ENCODE measurements at places on chromosomes 5 and 9.

DNA sequence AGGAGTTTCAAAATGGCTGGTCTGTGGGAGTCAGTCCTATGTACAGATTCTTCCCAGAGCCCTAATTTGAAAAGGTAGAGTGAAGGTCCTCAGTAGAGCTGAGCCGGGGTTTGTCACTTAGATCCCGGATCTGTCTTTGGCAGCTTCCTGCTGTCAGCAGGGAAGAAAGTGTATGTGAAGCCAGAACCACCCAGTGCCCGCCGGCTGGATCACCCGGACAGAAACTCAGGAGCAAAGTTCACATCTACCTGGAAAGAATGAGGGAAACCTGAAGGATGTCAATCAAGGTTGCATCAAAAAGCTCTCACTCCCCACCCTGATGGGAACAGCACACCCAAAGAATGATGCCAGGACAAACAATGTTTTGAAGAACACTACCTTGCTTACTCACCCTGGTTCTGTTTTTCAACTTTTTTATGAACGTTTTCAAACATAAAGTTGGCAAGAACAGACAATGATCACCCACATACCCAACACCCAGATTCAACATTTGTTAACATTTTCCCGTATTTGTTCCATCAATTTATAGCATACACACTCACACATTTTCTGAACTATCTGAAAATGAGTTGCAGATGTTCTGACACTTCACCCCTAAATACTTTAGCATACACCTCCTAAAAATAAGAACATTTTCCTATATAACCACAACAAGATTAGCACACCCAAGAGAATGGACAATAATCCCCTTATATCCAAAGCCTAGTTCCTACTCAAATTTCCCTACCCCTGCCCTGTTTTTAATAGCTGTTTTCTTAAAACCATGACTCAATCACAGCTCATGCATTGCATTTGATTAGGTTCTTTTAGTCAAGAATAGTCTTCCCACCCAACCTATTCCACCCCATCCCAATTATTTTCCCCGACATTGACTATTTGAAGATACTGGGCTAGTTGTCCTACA is 133.9 kb downstream of the LHFPL2 start:
- DNase-seq = no peak

GRCh38 chr5:43573058-43573457 is 16.2 kb upstream of the PAIP1 start:
- no peak for DNase-seq

GRCh38 chr5:66830636-66831035 is 234.4 kb downstream of the MAST4 start:
- no peak for DNase-seq

DNA sequence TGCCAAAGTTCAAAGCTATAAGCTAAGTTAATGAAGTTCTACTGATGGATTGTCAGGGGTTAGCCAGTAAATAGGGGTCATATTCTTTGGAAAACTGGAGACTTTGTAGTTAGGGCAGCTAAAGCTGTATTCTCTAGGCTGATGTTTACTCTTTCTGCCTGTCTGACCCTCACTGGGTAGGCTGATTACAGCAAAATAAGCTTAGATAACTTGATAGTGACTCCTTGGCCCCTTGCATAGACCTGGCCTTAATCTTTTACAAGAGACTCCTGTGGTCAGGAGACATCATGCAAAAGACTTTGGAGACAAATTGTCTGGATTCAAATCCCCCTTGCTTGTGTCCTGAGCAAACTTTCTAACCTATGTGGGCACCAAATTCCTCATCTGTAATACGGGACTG is 314.4 kb upstream of the MSX2 start:
- no peak for DNase-seq

- no peak for DNase-seq
These were observed 9.5 kb upstream of the IFNK start for GRCh38 chr9:27514551-27514950.

DNA sequence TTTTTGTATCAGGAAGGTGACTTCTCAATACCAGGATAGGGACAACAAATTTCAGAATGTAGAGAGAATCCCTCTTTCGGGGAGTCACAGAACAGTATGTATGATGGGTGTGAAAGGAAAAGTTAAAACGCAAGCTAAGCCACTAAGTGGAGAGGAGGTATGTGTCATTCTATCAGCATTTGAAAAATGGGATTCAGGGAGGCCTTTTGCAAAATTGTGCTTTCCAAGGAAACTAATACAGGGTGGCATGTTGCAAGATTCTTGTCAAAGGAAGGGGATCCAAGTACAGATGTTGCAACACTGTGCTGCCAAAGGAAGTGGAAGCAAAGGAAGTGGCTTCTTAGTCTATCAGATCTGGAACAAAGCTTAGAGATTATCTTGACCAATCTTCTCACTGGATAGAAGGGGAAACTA is 12.6 kb upstream of the TNIP1 start:
- no peak for DNase-seq

- no peak for DNase-seq
These were observed 29.4 kb upstream of the UBE2D2 start for GRCh38 chr5:139531772-139532169.

DNA sequence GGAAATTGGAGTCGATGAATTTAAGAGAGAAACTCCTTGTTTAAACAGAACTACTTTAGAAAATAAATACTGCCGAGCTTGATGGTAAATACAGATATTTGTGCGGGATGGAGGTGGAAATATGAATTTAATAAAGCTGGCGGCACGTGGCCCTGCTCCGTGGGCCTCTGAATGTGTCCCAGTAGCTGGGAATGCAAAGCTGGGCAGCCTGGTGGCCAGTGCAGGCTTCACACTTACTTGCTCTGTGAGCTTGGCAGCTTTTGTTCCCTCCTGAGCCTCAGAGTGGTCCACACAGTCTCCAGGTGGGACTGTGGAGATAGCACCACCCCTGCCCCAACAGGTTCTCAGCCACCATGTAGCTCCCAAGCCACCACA is 45.9 kb downstream of the BARX1 start:
- DNase-seq = no peak

DNA sequence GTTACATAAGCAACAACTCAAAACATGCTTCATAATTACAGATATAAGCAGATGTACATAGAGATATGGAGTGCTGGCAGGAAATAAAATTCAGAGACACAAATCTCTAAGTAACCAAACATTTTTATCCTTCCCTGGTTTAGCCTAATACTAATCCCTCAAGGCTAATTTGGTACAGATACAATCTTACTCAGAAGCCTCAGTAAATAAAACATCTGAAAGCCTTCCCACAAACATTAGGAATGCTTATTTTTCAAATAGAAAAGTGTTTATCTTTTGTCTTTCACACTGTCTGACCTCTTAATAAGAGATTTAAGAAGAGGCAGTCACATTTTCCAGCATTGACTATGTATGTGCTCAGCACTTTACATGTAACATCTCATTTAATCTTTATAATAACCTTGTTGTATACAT is 399.4 kb downstream of the ARRDC3 start:
- DNase-seq = no peak

- no peak for DNase-seq
These were observed 64.5 kb downstream of the PRR16 start for GRCh38 chr5:120528609-120529008.

GRCh38 chr9:133394687-133395271 is 18.6 kb downstream of the STKLD1 start:
- no peak for DNase-seq
